ENCODE measurements at places on chromosomes 4 and X.

- DNase-seq = no peak
These were observed 7.2 kb downstream of the PRDM8 start for GRCh38 chr4:80204433-80205011.

- no peak for DNase-seq
These were observed 450.1 kb upstream of the FTHL17 start for GRCh38 chrX:31521941-31522340.

GRCh38 chrX:141632124-141632523 is 42.6 kb downstream of the SPANXA2 start:
- DNase-seq = no peak

GRCh38 chr4:52687696-52688095 is 28.6 kb upstream of the USP46 start:
- no peak for DNase-seq

DNA sequence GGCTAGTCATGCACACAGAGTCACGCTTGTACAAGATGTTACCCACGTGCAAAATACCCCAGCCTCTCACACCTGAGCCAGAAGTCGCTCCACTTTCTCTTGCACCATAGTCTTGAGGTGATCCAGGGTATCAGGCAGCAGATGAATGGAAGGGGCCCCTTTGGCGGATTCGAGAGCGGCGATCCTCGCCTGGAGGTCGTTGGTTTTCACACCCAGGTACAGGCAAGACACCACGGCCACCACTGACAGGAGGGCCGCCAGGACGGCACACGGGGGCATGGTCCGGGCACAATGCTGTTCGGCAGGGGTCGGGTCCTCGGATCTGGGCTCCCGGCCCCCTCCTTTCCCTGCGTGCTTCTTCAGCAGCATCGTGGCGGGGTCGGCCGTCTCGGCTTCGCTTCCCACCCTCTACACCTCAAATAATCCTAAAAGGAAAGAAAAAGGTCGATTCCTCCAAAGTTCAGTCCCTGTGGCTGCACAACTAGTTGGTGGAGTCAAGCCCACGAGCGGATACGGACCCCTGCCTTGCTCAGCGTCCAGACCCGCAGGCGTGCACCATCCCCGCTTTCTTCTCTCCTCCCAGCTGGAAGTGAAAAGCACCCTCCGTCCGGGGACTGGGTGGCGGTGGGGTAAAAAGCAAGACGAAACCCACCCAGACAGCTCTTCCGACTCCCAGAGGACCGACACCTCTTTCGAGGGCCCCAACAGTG is 652 bp downstream of the COL25A1 start:
- no peak for DNase-seq

- no peak for DNase-seq
These were observed 99.6 kb downstream of the CFAP47 start for GRCh38 chrX:36019125-36019524.

- DNase-seq = no peak
These were observed 41.3 kb upstream of the PRKG2 start for GRCh38 chr4:81256059-81256970.

All from activated CD8-positive, alpha-beta memory T cell treated with anti-CD3 and anti-CD28 coated beads for 4 hours (primary cell).